ENCODE measurements at places on chromosomes 12 and 14.

- DNase-seq: no peak
Measured at GRCh38 chr12:95130096-95130495, 56.7 kb upstream of the NR2C1 start.

- DNase-seq: no peak
Measured at GRCh38 chr12:27988594-27989233, 16.2 kb upstream of the PTHLH start.

DNA sequence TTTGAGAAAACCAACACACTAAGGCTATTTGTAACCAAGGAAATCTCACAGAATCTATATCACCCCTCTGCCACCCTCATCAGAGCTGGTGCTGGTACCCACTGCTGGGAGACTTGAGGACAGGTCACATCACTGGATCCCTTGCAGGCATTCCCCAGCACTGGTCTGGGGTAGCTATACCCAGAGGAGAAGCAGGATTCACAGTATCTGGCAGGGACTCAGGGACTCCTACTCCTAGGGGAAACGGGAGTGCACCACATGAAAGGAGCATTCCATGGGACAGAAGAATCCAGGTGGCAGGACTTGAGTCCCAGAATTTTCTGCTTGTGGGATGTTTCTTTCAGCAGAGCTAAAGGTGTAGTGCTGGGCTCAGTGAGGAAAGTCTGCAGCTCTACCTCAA lies 223.2 kb downstream of the ADGRD1 start:
- DNase-seq: no peak

- no peak for DNase-seq
Measured at GRCh38 chr12:12992418-12993130, 7.5 kb downstream of the HEBP1 start.

DNA sequence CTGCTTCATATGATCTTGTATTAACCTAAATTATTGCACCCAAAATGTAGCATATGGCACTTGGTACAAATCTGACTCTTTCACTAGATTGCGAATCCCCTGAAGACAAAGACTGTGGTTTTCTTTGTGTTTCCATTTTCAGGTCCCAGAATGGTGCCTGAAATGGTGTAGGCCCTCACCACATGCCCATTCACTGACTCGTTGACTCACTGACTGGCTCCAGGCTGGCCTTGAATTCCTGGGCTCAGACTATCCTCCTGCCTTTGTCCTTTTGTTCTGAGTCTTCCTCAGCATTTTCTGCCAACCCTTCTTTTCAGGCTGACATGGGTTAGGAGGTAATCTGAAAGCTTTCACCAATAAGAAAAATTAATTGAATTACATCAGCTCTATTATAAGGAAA lies 368.7 kb upstream of the GARIN6 start:
- no peak for DNase-seq

- DNase-seq: no peak
Measured at GRCh38 chr12:106865683-106866082, 90.0 kb upstream of the TMEM263 start.

GRCh38 chr12:4562034-4562657 lies at the start of gene DYRK4:
TSS of gene DYRK4 (plus strand) at chr12:4562208. CDS start at chr12:4562246, 38 bp downstream.
- no peak for DNase-seq

- no peak for DNase-seq
Measured at GRCh38 chr12:120984351-120984898, 6.1 kb downstream of the HNF1A start.

DNA sequence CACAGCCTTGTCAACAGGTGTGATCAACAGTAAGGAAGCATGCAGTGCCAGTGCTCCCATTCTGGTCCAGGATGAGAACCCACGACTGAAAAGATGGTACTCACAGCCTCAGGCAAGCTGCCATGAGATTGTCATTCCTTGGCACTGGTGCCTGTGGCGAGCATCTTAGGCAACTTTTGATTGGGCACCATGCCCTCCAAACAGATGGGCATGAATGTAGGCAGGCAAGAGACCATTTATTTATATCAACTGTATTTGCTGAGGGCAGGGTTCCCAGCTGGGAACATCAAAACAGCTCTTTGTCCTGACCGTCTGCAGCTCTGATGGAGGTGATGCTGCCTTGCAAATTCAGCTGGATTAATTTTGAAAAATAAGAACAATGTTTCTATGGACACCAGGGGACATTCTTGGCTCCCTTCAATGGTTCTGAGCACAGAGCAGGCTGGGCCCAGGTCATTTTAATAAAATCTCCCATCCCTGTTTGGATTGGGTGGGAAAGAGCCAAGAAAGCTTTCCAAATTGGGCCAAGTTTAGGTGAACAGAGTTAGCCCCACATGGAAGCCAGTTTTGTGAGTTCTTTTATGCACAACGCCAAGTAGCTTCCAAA lies 522.5 kb downstream of the RMST start:
- no peak for DNase-seq

DNA sequence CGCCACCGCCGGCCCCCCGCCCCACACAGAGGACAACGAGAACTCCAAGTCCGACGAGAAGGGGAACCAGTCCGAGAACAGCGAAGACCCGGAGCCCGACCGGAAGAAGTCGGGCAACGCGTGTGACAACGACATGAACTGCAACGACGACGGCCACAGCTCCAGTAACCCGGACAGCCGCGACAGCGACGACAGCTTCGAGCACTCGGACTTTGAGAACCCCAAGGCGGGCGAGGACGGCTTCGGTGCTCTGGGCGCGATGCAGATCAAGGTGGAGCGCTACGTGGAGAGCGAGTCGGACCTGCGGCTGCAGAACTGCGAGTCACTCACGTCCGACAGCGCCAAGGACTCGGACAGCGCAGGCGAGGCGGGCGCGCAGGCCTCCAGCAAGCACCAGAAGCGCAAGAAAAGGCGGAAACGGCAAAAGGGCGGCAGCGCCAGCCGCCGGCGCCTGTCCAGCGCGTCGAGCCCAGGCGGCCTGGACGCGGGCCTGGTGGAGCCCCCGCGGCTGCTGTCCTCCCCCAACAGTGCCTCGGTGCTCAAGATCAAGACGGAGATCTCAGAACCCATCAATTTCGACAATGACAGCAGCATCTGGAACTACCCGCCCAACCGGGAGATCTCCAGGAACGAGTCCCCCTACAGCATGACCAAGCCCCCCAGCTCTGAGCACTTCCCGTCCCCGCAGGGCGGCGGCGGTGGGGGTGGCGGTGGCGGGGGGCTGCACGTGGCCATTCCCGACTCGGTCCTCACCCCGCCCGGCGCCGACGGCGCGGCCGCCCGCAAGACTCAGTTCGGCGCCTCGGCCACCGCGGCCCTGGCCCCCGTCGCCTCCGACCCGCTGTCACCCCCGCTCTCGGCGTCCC lies 150.9 kb downstream of the EGLN3 start:
- DNase-seq: no peak

GRCh38 chr12:49587174-49587908 lies 18.1 kb downstream of the FAM186B start:
- DNase-seq: no peak

GRCh38 chr14:53180272-53181221 lies 27.4 kb upstream of the DDHD1 start:
- peak; percentile 32 for DNase-seq

- DNase-seq: no peak
Measured at GRCh38 chr14:35998303-35998702, 172.2 kb downstream of the BRMS1L start.

DNA sequence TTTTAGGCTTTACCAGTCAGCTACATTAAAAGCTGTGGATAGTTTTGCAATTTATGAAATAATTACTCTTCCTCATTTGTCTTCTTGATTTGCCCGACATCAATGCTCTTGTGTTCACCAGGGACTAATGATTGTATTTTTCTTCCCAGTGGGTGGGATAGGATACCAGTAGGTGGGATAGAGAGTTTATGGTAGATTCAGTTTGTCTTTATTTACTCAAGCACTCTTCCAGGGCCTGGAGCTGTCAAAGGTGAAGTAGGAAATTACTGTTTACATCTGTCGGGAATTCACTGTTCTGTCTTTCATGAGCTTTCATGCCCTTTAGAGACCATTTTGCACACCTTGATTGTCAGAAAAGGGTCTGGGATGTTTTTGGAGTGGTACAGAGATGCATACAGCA lies 36.6 kb downstream of the ETV6 start:
- no peak for DNase-seq

GRCh38 chr14:94921456-94921855 lies 151.5 kb upstream of the GSC start:
- DNase-seq: no peak

- peak; percentile 88 for DNase-seq
Measured at GRCh38 chr14:51846631-51847488, 13.6 kb upstream of the GNG2 start.

DNA sequence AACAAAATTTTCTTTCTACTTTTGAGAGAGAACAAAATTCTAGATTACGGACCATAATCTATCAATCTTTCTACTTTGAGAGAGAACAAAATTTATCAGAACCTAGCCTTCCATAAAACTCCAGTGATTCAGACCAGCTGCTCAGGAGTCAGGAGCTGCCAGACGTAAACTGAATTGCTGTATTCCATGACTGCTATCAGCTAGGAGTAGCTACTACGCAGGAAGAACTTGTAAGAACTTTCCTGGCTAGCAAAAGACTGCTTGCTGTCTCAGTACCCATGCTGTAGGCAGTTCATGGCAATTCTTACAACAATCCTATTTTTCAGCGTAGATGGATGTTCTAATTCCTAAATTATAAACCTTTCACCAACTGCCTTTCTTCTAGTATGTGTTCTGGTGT lies 73.3 kb downstream of the MED13L start:
- no peak for DNase-seq

GRCh38 chr12:120231316-120232011 lies 30.6 kb upstream of the RPLP0 start:
- DNase-seq: no peak

- no peak for DNase-seq
Measured at GRCh38 chr14:31897581-31898186, 179.4 kb upstream of the ARHGAP5 start.

DNA sequence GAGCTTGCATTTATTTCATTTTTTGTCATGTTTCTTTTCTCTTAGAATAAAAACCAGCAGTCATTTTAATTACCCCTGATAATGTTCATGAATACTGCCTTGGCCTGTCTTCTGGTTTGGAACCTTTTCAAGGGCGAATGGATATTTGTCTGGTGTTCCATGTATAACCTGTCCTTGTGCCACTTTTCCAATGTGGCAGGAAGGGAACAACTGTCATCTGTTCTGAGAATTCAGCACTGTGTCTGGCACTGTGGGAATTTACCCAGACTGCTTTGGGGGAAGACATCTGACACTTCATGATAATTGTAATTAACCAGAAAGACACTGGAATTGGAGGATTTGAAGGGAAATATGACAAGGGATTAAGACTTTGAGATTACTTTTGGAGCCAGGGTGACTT lies 352.8 kb downstream of the APAF1 start:
- no peak for DNase-seq

GRCh38 chr14:89067293-89067972 lies 243.0 kb downstream of the TTC8 start:
- DNase-seq: no peak

- DNase-seq: no peak
Measured at GRCh38 chr12:56522411-56523193, 982 bp downstream of the RBMS2 start.

DNA sequence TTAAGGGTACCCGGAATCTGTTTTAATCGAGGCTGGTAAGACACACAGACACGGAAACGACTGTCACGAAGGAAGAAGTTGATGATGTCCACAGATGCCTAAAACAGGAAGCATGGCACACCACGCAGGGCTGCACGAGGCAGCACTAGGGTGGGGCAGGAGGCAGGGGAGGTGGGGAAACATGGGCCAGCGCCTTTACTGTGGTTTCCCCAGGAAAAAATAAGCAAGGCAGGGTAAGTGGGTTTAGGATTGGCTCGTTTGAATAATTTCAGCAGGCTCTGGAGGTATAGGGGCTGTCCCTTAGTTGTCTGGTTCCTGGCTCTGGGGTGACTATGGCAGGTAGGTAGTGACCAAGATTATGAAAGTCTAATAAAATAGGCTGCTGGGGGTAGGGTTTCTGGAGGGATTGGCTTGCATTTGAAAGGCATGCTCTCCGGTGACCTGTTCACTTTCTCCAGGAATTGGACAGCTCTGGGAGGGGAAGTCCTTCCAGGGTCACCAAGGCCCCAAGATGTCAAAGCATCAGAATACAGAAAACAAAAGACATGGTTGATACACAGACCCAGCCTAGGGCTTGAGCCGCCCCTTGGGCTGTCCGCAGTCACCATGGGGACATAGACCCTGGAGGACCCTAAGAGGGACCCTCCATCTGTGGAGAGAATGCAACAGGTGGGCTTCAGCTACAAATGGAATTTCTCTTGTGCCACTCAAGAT lies 35.3 kb downstream of the MAP1LC3B2 start:
- DNase-seq: peak; percentile 70

DNA sequence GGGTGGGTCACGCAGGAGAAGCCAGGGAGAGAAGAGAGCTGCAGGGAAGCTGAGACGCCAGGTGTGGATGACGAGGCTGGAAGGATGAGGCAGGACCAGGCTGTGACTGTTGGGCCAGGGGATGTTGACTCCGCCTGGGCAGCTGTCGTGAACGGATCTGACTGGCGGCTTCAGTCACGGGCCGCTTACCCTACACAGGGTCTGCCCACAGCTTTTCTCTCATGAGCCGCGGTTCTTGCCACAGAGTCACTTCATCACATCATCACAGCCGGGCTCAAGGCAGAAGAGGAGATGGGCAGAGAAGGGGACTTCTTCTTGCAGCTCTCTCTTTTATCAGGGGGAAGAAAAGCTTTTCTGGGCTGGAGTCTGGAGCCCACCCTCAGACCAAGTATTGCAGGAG lies 7.7 kb downstream of the CLBA1 start:
- DNase-seq: no peak

DNA sequence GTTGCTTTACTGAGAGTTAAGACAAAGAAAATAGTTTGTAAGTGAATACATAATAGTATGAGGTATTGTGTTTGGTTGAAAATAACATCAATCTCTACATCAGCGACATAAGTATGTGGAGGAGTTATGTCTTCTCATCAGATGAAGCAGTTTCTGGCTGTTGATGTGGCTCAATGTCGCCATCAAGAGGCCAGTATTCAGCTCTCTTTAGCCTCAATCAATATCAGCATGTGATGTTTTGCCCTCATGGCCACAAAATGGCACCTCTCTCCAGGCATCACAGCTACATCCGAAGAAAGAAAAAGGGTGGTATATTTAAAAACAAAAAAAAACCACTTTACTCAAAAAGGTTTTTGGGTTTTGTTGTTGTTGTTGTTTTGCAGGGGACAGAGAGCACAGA lies 302.3 kb upstream of the TMEM132C start:
- no peak for DNase-seq

DNA sequence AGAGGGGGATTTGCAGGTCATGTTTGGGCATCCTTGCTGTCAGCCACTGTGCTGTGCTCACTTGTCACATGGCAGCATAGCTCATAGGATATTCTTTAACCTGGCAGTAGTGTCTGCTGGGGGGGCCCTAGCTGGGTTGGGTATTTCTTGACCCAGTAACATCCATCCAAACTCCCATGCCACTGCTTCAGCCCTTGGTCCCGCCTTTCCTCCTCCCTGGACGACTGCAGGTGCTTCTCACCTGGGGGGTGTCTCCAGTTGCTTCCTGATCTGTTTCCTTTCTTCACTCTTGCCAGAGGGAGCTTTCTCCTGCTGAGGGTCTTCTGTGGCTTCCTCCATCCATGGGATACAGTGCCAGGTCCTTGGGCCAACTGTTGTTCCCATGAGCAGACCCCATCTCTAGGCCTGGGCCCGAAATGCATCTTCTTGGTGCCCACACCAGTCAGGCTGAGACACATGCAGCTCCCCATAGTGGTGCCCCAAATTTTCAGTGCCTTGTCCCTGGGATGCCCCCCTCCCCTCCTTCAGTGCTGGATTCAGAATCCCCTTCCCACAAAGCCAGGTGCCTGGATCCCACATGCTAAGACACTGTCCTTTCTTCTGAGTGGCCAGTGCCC lies 20.5 kb downstream of the C14orf132 start:
- no peak for DNase-seq

Measured in stimulated activated naive B cell treated with anti-CD40 and anti-IgM and Interleukin-4, amounts not matched to agents 10 μg/mL and 1 μg/mL and 100 μg/mL, for 72 hours (primary cell).